ENCODE measurements at places on chromosomes 6 and 20.

DNA sequence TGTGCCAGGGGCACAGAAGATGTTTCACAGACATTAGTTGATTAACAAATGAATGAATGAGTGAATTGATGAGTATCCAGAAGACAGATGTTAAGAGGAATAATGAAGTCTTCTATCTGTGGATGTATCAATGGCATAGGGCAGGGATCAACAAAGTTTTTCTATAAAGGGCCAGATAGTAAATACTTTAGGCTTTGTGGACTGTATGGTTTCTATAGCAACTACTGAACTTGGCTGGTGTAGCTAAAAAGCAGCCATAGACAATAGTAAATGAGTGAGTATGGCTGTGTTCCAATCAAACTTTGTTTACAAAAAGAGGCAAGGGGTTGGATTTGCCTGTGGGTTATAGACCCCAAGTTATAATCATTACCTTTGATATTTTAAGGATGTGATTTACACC, 144.0 kb downstream of the PRL start:
- DNase-seq: no peak

DNA sequence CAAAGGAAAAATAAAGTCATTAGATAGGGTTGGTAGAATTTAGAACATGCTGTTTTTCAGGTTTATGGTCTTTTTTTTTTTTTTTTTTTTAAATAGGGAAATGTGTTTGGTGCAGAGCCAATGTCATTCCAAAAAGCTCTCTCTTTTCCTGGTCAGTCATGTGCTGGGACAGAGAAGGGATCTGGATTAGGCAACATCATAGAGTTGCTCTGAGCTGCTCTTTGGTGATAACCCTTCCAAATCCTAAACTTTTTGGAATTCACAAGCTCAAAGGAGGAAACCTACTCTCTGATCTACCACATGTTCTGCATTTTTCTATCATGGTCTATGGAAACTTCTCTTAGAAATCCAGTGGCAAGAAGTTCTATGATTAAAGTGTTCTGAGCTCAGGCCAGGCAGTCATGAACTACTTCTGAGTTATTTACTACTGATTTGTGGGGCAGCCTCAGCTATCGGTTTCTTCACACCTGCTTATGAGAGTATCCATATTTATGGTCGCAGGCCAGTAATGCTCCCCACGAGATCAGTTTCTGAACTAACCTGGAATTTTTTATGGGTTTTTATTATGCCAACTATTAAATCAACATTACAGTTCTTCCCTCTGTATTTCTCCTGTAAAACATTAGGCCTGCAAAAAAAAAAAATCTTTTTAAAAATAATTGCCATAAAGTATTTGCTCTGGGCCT, 4.8 kb downstream of the EDN1 start:
- no peak for DNase-seq

DNA sequence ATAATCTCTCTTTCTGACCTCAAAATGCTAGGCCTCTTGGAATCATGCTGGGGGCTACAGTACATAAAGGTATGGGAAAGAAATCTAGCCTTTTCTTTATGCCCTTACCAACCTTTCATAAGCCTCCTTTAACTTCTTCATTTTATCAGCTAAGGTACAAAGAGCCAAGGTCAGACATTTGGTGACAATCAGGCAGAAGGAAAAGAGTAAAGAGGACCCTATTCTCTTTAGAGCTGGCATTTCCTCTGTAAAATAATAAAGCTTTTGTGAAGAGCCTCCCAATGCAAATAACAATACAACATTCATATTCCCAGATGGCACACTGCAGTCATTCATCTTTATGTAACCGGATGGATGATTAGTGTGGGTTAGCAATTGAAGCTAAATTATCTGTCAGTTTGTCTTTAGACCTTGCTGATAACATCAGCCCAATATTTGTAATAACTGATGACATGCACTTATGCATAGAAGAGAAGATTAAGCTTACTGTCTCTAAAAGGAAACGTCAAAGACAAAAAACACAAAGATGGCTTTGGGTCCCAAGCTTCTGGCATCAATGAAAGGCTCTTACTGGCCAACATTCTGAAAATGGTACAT, 163.1 kb downstream of the IBTK start:
- DNase-seq: no peak

- DNase-seq: no peak
Measured at GRCh38 chr20:11894062-11894461, 23.6 kb upstream of the BTBD3 start.

GRCh38 chr6:28543651-28544610, 18.2 kb downstream of the GPX5 start:
- no peak for DNase-seq

DNA sequence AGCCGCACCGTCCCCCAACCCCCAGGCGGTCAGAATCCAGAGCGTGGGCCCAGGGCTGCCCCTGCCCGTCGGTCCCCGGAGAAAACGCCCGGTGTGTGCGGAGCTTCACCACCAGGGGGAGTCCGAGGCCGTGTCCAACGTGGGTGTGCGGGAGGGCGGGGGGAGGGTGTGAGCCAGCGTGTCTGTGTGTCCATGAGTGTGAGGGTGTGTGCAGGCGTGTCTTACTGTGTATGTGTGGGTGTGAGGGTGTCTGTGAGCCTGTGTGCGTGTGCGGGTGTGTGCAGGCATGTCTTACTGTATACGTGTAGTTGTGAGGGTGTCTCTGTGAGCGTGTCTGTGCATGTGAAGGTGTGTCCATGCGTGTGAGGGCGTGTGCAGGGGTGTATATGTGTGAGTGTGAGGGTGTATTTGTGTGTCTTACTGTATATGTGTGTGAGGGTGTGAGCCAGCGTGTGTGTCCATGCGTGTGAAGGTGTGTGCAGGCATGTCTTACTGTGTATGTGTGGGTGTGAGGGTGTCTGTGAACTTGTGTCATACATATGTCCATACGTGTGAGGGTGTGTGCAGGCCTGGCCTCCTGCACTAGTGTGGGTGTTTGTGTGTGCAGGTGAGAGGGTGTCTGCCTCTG, 24.6 kb upstream of the GATA5 start:
- DNase-seq: peak; percentile 53

GRCh38 chr6:939526-940252, 246.8 kb upstream of the EXOC2 start:
- DNase-seq: no peak

GRCh38 chr20:59223182-59223601, 59.6 kb downstream of the ZNF831 start:
- DNase-seq: no peak

- DNase-seq: no peak
Measured at GRCh38 chr6:151376440-151376839, 14.9 kb downstream of the ZBTB2 start.

DNA sequence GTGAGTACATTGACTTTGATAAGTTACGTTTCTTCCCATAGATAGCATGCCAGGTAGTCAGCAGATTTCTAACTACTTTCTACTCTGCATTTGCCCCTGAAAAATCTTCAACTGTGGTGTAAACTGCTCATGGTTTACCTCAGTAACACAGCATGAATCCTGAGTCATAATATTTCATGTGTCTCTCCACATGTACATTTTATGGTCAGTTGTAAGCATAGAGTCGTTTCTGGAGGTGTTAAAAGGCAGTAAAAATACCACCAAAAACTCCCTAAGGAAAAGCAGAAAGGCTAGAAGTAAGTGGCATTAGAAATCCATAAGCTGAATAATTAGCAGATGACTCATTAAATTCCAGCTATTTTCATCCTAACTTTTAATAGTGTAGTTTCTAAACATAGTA, 4.1 kb upstream of the GPR63 start:
- no peak for DNase-seq

- no peak for DNase-seq
Measured at GRCh38 chr20:45503403-45503802, 12.0 kb downstream of the SPINT3 start.

- DNase-seq: peak; percentile 35
Measured at GRCh38 chr6:27251112-27251605, 3.7 kb downstream of the PRSS16 start.

DNA sequence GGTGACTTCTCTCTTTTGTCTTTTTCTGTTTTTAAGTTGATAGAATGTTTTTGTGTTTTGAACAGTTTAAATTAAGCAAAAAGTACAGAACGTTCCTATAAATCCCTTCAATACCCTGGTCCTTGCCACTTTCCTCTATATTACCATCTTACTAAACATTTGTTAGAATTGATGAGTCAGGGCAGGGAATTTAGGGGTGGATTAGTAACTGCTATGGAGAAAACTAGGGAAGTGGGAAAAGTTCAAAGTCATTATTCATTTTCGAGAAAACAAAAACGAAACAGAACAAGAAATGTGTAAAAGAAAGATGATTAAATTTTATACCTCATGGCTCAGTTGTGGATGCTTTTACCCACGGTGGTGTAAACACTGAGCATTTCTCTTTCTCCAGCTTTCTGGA, 240.4 kb upstream of the SULF2 start:
- no peak for DNase-seq

DNA sequence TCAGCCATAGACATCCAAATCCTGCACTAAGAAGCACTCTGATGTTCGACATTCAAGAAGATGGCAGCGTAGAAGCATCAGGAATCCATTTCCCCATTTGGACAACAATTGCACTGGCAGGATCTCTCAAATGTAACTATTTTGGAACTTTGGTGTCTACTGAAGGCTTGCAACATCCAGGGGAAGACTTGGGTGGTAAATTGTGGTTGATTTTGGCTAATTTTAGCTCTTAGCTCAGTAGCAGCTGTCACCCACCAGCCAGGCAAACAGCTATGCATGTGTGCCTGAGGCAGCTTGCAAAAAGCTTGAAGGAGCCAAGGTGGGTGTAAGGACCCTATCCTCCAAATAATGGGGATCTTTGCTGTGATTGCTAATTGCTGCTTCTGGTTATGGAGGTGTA, 35.1 kb upstream of the PPP1R3G start:
- DNase-seq: no peak

- no peak for DNase-seq
Measured at GRCh38 chr6:147704691-147705090, 196.2 kb downstream of the SAMD5 start.

DNA sequence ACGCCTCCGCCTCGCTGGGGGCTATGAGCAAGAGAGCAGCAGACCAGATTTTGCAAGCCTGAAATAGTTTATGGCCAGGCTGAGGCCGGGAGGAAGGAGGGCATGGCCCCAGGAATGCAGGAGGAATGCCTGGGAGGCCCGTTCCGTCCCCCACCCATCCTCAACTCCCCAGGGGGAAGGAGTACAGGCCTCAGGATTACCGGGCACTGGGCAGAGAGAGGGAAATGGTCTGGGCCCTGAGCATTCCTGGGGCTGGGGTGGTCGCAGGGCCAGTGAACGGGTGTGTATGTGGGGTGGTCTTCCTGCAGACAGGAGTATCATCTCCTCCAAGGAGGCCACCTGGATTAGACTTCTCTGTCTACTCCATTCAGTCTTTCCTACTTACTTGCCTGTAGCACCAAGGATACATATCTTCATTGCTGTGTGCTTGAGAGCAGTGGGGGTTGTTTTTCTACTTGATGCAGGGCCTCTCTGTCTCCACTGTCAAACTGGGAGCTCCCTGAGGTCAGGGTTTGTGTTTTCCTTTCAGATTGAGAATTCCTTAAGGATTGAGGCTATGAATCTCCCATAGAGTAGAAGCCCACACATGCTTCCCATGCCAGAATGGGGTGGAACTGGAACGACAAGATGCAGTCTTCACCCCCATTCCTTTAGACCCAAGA, 81.3 kb downstream of the VEGFA start:
- DNase-seq: no peak

GRCh38 chr6:128409003-128409402, 111.4 kb downstream of the PTPRK start:
- no peak for DNase-seq

DNA sequence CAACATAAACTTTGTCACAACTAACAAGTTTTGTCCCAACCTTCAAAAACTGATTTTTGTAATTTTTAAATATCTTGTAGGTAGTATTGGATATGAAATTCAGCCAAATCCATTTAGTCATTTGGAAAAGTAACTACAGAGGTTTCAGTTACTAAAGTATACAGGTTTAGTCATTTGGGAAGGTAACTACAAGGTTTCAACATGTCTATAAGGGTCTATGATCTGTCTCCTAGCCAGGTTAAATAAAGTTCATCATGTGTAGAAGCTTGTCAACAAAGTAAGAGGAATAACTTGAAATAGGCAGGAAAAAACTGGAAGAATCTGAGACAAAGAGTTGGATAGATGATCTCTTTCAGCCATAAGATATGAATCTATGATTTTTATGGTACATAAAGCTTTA, 229.8 kb downstream of the COL12A1 start:
- no peak for DNase-seq

- DNase-seq: no peak
Measured at GRCh38 chr6:155693573-155694418, 238.2 kb upstream of the NOX3 start.

DNA sequence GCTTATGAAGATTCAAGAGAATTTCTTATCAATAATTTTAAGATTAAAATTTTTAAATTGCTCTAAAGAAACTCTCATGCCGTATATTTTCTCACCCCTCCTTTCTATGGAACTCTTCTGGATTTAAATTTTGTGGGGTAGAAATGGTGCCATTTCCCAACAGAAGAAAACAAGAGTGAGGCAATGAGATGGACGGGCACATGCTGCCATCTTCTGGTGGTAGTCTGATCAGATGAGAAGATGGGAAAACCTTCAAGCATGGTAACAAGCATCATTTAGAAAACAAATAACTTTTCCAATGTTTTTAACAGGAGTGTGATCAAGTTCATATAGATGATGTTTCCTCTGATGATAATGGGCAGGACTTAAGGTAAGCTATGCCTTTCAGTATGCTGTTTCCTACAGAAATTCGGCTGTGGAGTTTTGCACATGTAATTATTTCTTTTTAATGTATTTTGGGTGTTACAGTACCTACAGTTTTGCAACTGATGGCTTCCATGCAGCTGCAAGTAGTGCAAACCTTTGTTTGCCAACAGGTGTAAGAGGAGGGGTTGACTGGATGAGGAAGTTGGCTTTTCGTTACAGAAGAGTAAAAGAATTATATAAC, 271.4 kb downstream of the EYA4 start:
- no peak for DNase-seq

DNA sequence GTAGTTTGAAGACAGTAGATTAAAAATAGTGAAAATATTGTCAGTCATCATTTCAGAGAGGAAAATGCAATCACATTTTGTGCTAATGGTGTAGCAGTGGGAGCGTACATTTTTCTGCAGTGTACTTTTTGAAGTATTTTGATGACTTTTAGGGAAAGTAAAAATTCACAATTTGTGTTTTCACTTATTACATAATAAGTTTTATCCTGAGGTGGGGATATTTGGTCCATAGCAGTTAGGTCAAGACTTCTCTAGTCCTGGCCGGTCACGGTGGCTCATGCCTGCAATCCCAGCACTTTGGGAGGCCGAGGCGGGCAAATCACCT, 122.3 kb downstream of the SASH1 start:
- no peak for DNase-seq

DNA sequence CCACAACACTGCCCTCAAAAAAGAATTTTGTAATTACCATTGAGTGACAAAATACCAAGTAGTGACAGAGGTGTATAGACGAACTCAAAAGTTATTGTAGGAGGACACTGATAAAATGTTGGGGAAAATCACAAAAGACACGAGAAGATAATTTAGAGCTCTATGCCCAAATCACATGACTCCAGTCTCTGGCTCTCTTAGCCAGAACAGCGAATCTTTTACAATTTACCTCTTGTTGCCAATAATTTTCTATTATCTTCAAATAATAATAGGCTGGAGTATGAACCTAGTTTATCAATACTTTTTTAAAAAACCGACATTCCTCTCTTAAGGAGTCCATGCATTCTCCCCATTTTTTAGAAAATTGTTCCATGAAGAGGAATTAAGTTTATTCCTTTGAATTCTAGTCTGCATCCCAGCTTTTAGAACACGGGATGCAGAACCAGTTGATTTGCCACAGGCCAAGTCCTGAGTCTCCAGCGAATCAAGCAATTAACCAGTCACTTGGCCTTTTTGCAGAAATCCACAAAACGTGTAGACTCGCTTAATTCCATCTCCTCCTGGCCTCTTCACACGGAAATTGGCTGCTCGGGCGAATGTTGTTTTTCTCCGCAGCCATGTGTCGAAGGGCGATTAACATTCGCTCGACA, 507 bp upstream of the RIPPLY2 start:
- DNase-seq: no peak

All from T-helper 1 cell (primary cell).